NCI-H1105 (cell line): ENCODE measurements at places on chromosomes 16 and 17.
A peak's percentile ranks its signal among the peaks of the same experiment; 100 is the strongest.

- DNase-seq: no peak
These were observed 3.1 kb downstream of the SLC26A11 start for GRCh38 chr17:80223142-80223815.

DNA sequence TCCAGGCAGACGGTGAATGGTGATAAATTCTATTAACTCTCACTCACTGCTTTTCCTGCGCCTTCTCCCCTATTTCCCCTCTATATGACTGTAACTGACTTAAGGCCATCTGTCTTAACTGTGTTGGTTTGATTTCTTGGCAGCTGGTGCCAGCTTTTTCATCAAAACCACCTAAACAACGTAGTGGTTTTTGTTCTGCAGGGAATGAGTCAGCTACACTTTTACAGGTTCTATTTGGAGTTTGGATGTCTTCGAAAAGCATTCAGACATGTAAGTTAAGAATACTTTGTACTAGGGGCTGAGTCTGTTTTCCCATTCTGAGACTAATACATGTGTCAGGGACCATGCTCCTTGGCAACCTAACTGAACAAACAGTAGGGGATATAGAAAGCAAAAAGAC is 8.5 kb downstream of the REXO5 start:
- no peak for DNase-seq

GRCh38 chr16:68487669-68488068 is 39.4 kb upstream of the SMPD3 start:
- no peak for DNase-seq

GRCh38 chr16:85524630-85525419 is 88.3 kb upstream of the GSE1 start:
- DNase-seq: no peak

DNA sequence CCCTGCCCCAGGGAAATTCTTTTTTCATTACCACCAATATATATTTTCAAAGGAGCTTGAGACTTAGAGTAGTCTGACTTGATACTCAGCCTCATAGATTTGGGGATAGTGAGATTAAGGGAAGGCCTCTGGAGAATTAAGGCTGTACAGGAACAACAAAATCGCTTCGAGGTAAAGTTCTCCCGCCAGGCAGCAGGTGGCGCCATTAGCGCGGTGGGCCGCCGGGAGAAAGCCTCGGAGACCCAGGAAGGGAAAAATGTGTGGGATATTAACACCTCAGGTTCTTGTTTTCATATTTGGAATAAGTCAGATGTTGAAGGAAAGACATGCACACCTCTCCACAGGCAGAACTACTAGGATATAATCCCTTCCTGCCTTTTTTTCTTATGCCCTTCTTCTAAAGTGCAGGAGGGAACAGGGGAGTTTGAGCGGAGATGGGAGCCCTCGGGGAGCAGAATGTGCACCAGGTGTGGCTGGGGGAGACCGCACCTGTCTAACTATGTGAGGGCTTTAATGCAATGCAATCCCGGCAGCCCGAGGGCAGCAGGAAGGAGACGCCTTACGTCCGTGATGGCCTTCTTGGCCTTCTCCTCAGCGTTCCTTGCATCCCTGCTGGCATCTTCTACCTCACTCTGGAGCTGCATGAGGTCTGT is 25.9 kb downstream of the MYH3 start:
- peak; percentile 18 for DNase-seq

GRCh38 chr17:78751447-78752161 is 30.5 kb downstream of the CYTH1 start:
- no peak for DNase-seq

DNA sequence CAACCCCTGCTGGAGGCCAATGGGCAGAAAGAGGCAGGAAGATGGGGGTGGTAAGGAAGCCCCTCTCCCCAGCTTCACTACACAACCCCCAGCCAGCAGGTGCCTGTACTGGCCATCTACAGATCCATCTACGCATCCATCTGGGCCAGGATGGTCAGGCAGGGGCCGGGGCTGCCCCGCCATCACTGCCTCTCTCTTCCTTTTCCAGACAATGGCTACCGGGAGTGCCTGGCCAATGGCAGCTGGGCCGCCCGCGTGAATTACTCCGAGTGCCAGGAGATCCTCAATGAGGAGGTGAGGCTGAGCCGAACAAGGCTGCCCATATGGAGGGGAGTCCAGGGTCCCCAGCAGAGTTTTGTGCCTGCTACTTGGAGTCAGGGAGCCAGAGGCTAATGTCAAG is 23.5 kb upstream of the SPPL2C start:
- no peak for DNase-seq

DNA sequence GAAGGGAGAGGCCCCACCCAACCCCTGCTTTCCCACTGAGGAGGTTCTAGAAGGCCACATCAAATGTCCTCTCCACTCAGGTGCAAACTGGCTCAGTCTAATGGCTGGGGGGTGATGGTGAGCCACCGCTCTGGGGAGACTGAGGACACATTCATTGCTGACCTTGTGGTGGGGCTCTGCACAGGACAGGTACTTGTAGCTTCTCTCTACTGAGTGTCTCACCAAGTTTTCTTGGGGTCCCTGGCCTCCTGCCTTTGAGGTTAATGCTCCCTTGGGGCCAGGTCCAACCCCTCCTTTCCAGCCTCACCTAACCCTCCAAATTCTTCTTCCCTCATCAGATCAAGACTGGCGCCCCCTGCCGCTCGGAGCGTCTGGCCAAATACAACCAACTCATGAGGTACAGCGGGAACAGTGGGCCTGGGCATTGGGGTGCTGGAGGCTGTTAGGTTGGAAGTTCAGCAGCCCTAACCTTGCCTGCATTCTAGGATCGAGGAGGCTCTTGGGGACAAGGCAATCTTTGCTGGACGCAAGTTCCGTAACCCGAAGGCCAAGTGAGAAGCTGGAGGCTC is 5.7 kb downstream of the ENO3 start:
- no peak for DNase-seq

DNA sequence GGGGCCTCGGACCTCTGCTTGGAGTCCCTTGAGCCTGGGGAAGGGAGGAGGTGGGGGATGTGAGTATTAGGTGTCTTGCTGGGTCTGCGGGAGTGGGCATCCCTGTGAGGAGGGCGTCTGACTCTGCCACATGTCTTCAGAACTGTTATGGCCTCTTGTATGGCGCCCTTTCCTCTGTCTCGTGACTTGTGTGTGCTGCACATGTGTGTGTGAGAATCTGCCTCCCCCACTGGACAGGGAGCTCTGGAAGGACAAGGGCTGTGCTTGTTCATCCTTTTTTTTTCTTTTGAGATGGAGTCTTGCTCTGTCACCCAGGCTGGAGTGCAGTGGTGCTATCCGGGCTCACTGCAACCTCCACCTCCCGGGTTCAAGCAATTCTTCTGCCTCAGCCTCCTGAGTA is 33.4 kb downstream of the ARHGAP23 start:
- no peak for DNase-seq

- no peak for DNase-seq
These were observed 6.9 kb downstream of the DOK4 start for GRCh38 chr16:57479205-57479975.

- DNase-seq: no peak
These were observed 2.5 kb upstream of the CORO6 start for GRCh38 chr17:29625037-29625750.

DNA sequence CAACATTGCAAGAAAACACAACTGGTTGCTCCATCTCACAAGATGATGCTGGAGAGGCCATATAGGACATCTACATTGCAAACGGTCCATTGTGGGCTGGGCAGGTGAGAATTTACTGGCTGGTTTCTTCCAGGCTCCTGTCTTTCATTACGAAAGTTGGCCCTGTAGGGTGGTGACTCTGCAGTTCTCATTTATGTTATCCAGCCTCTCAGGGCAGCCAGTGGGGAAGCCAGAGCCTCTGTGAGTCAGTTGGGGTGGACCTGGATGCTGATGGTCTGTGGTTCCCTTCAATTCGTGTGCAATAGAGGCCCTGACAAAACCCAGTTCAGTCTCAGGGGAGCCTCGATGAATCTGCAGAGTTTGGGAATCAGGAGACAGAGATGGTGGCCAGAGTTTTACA is 341.0 kb upstream of the CCL2 start:
- DNase-seq: no peak

DNA sequence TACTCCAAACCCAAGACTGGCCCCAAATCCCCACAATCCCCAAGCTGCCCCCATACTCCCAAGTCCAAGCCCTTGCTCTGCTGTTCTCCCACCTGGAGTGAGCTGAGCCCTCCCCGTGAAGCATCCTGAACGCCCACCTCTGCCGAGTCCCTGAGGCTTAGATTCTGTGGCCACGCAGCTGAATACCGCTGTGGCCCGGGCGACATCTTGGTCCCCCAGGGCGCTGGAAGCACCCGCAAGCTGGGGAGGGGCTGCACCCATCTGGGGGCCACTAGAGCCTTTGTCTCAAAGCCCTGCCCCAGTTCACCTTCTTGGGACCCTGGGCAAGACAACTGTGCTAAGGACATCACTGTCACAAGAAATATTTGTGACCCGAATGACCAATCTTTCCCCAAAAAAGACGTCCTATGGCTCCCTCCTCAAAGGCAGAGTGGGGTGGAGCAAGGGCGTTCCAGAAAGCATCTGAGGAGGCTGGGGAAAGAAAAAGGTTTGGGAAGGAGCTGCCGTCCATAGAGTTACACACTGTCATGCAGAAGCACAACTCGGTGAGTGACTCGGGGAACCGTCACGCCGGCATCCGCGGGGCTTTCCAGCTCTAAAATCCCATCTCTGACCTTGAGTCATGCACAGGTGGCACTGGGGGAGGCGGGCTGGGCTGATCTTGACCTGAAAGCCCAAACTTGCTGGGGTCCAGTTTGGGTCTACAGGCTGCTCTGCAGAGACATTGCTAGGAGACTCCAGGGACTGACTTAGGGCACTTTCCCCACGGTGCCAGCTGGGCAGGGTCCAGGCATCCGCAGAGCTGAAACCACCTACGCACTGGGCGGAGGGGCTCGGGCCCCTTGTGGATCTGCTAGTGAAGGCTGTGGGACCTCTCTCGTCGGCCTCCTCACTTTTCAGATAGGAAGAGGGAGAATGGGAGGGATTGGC is 6.6 kb downstream of the PTX4 start:
- DNase-seq: no peak

GRCh38 chr17:54920819-54921218 is 20.2 kb downstream of the TOM1L1 start:
- no peak for DNase-seq
